Pancreas (tissue), 10 donors: ENCODE measurements at places on chromosomes 7 and 10. TPM values are rescaled to one million over a fixed set of nuclear protein-coding genes. Genes with fewer than 3 reads are reported as not detected.

GARIN1A gene
- polyA plus RNA-seq, result 3.1 TPM

HABP2 gene
- polyA plus RNA-seq, result 34.9 TPM

PTPRN2 gene
- 49.2 TPM for polyA plus RNA-seq

AMPH gene
- 1.2 TPM for polyA plus RNA-seq

CBX3 gene
- polyA plus RNA-seq, result 32.9 TPM

FGFBP3 gene
- 1.9 TPM for polyA plus RNA-seq
